Nasal cavity respiratory epithelium epithelial cell of viscerocranial mucosa (primary cell): ENCODE measurements at places on chromosomes 16 and 17. TPM values are rescaled to one million over a fixed set of nuclear protein-coding genes. Genes with fewer than 3 reads are reported as not detected.

TPSG1 gene
- total RNA-seq: not detected in 2 replicates

PDIA2 gene
- total RNA-seq: 0.34 TPM in 1 of 2 replicates, not detected in the other

MPV17L gene
- total RNA-seq: 0.64 and 1.4 TPM in 2 replicates

PRR35 gene
- total RNA-seq: under 0.01 TPM in 1 of 2 replicates, not detected in the other

TSNAXIP1 gene
- total RNA-seq: 0.50 TPM in 1 of 2 replicates, not detected in the other

SLC5A10 gene
- total RNA-seq: under 0.01 and 0.07 TPM in 2 replicates

CCL1 gene
- total RNA-seq: not detected in 2 replicates

RGS11 gene
- total RNA-seq: 0.14 TPM in 1 of 2 replicates, not detected in the other
